DND-41 (cell line): ENCODE measurements at places on chromosomes 16 and 17.
A peak's percentile ranks its signal among the peaks of the same experiment; 100 is the strongest.

DNA sequence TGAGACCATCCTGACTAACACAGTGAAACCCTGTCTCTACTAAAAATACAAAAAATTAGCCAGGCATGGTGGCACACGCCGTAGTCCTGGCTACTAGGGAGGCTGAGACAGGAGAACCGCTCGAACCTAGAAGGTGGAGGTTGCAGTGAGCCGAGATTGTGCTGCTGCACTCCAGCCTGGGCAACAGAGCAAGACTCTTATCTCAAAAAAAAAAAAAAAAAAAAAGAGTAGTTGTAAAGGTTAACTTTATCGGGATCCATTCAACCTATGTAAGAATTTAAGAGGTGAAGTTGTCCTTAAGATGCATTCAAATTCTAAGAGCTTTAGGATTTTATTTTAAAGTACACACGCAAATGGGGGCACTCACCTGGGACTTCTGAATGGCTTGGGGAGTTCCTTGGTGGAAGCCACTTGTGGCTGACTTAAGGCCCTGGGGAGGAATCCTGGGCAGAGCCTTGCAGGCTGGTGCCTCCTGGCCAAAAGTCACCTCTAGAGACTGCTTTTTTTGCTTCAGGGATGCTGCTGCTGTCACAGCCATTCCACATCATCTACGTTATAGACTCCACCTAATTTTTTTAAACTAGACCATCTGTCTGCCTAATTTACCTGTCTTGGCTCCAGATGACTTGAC, 3.3 kb downstream of the CTCF start:
- H3K36me3 ChIP-seq = peaks cover 21% of the 10 kb centered on the region; the same call in 1 of the 2 replicates
- H3K27me3 ChIP-seq = no peaks in the 10 kb centered on the region
- H3K4me1 ChIP-seq = peaks cover 48% of the 10 kb centered on the region
- no peak for DNase-seq
- H3K4me3 ChIP-seq = peak overlapping the region; percentile 66
- peak overlapping the region; percentile 43; the same call in 1 of the 2 replicates for H3K27ac ChIP-seq

DNA sequence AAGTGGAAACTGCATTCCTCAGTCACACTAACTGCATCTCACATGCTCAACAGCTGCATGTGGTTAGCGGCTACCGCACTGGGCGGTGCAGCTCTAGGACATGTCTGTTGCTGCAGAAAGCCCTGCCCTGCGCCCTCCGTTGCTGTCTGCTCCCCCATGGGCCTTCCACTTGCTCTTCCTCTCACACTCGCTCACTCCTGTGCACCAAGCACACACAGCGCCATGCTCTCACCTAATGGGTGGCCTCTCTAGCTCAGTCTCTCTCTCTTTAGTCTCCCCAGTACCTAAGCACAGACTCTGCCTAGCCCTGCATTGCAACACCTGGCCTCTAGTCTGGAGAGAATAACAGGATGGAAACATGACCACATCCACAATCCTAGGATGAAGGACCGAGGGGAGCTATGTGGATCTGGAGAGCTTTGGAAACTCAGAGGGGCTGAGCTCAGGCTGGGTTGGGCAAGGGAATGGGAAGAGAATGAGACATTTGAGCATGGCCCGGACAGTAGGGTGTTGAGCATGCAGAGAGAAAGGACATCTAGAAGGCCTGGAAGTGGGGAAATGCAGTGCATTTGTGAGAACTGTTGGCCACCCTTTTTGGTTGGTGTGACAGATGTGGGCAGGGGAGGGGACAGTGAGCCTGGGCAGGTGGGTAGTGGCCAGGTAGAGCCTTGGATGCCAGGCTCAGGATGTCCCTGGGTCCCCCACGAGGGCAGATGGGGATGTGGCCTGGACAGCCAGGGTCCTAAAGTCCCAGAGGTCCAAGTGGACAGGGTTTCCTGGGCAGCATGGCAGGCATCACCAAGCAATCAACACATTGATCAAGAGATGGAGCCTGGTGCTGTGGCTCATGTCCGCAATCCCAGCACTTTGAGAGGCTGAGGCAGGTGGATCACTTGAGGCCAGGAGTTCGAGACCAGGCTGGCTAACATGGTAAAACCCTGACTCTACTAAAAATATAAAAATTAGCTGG, 16.1 kb downstream of the SGCA start:
- no peak for DNase-seq
- 0 out of 2 replicates have a peak, but pooled peaks cover 3% of the 10 kb centered on the region for H3K4me1 ChIP-seq
- no peak overlapping the region for H3K27ac ChIP-seq

DNA sequence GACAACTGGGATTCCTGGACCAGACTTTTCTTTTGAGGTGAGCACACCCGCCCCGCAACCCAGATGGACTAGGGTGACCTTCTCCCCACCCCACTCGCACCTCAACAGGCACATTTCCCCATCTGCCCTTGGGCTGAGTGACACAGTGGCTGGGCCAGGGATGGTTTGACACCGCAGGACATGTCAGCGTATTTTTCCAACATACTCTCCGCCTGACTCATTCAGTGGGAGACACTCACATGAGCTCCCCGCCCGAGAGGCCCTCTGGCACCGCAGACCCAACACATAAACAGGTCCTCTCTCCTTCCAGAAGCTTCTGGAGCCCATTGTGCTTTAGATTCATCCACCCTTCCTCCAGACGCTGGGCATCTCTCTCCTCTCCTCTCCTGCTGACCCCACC, 69.4 kb downstream of the ZDHHC7 start:
- no peak for DNase-seq
- no peak overlapping the region for H3K27ac ChIP-seq
- H3K4me3 ChIP-seq = no peak overlapping the region
- no peaks in the 10 kb centered on the region for H3K4me1 ChIP-seq
- H3K36me3 ChIP-seq = no peaks in the 10 kb centered on the region

DNA sequence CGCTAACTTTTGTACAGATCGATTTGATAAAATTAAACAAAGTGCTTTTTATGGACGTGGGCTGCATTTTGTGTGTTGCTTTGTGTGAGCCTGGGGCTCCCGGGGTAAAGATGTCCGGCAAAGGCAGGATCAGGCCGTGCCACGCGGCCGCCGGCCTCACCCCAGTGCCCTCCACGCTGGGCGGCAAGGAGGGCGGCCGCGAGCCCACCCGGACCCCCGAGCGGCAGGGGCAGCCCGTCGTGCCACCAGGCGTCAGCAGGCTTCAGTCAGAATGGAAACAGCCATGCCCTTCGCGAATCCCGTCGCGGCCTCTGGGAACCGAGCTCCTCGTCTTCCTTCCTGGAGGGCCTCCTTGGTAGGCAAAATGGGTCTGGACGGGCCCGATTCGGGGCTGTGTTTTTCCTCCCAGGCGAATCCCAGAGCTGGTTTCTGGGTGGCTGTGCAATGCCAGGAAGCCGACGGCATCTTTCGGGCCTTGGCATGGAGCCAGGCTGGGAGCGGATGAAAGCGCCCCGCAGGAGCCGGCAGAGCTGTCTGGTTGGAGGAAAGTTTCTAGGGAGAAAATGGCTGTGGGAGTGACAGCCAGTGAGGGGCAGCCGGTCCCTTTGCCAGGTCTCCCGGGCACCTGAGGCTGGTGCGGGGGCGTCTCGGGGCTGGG, 5.5 kb downstream of the SOX8 start:
- no peak overlapping the region for H3K4me3 ChIP-seq
- H3K27me3 ChIP-seq = no peaks in the 10 kb centered on the region
- no peaks in the 10 kb centered on the region for H3K4me1 ChIP-seq
- H3K36me3 ChIP-seq = no peaks in the 10 kb centered on the region
- no peak for DNase-seq

DNA sequence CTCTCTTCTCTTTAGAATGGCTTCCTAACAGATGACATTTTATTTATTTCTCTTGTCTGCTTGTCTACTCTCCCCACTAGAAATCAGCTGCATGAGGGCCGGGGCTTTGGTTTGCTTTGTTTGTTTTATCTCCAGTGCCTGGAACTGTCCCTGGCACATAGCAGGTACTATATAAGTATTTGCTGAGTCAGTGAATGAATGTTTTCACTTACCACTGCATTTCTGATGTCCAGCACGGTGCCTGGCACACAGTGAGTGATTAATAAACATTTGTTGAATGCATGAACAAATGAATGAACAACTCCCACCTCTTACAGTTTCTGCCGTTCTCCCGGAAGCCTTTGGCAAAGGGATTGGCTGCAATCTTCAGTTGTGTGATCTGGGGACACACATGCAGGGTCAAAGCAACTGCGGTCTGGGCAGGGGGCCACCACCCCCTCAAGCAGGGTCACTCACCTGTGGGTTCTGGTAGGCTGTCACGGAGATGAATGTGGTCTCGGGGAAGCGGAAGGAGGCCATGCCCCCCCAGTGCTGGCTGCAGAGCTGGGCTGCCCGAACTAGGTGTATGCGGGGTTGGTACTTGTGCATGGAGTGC, 3.4 kb downstream of the TBX6 start:
- H3K4me1 ChIP-seq = peaks cover 30% of the 10 kb centered on the region
- H3K36me3 ChIP-seq = peaks cover 26% of the 10 kb centered on the region

GRCh38 chr17:34996422-34997285, 16.3 kb downstream of the LIG3 start:
- H3K27ac ChIP-seq = no peak overlapping the region
- no peak overlapping the region for H3K4me3 ChIP-seq
- no peaks in the 10 kb centered on the region for H3K27me3 ChIP-seq

DNA sequence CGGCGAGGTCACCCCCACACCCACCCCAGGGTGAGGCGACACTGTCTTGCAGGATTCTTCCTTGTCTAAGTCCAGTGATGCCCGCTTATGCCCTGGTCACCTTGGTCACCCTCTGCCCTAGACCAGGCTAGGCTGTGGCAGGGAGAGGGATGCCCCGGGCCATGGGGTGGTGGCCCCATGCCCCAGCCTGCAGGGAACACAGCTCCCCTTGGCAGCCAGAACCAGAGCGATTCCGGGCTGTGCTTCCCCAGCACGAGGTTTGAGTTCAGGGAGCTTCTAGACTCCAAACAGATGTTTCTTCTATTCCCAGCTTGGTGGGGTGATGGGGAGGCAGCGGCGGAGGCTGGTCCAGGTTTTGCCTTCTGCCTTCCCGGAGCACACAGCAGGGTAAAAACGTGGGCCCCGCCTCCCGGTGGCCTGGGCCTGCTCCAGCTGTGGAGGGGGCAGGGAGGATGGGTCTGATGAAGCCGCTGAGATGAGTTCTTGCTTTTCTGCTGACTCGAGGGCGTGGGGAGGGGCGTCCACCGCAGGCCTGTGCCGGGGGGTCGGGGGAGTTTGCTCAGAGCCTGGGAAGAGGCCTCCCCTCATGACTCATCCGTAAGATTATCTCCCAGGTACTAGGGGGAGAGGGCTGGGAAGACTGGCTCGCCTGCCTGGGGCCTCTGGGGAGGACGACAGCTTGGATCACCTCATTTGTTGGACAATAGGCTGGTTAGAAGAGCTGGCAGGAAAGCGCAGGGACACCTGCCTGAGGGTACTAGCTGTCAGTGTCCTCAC, 15.4 kb downstream of the SMTNL2 start:
- no peaks in the 10 kb centered on the region for H3K4me1 ChIP-seq
- H3K27ac ChIP-seq = no peak overlapping the region
- H3K27me3 ChIP-seq = peaks cover 2% of the 10 kb centered on the region
- no peaks in the 10 kb centered on the region for H3K36me3 ChIP-seq
- H3K4me3 ChIP-seq = no peak overlapping the region
